ENCODE measurements at places on chromosomes 7 and 10.

GRCh38 chr7:77759294-77759889 lies 38.8 kb downstream of the TMEM60 start:
- DNase-seq = peak; percentile 53

GRCh38 chr7:23043441-23043840 lies 29.5 kb upstream of the HYCC1 start:
- no peak for DNase-seq

GRCh38 chr10:45040921-45041542 lies 40.3 kb downstream of the ZNF22 start:
- no peak for DNase-seq

DNA sequence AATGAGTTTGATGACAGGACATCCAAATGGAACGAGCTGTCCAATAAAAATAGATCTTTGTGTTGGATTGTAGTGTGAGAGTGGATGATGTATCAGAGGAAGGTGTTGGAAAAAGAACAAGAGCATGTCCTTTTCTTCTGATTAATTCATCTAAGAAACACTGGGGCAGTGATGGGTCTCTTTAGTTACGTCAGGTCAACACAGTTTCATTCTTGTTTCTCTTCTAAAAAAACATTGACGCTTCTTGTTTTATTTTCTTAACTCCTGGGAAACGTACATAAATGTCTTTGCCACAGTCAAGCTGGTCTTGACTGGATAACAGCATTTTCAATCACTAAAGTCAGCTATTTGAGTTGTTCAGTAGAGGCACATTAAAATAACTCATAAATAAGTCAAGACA lies 67.0 kb downstream of the PPP1R9A start:
- DNase-seq = no peak

DNA sequence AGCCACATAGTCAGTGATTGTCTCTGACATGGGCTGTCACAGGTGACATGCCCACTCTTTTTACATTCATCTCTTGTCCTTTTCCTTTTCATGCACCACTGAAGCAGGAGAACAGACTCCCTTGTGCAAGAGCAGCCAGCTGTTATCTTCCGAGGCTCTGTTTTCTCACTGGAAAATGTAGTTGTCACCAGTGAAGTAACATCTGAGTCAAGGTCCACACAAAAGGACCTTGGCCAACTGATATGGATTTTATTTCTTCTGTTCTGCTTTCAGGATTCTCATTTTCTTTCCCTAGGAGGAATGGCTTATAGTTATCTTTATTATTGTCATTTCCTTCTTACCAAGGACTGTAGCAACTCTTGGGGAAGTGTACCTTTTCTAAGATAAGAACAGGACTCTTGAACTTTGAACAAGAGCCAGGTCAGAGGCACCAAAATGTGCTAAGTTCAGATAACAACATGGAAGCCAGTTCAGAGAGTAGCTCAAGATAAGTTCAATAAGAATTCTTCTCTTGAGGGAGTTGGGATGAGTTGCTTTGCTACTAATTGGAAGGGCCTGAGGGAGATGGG lies 22.7 kb downstream of the AVPI1 start:
- DNase-seq = no peak

DNA sequence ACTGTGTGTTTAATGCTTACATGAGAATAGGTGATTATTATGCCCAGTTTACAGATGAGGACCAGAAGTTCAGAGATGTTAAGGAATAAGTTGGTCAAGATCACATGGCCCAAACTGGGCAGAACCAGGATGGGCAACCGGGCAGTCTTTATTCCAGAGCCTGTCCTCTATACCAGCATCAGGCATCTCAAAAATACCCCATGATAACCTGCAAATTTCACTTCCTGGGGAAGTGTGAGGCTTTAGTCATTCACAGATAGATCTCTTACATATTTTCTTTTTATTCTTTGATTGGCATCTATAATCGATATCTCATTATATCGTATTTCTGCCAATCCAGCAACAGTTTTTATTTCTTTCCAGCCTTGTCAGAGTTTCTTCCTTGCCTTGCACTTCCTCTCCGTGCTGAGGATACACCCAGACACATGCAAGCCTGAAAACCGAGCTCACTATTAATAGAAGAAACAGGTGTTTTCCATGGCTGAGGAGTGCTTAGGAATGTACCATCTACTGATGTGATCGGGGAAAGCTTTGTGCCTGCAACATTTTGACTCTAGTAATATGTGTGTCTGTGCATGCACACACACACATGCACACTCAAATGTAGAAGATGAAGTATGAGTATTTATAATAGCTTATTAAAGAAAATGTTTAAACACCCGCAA lies 82.4 kb downstream of the CREM start:
- no peak for DNase-seq

GRCh38 chr10:1107679-1108078 lies 51.5 kb downstream of the WDR37 start:
- DNase-seq = no peak

GRCh38 chr7:22181663-22182062 lies 175.3 kb downstream of the RAPGEF5 start:
- no peak for DNase-seq

- no peak for DNase-seq
Observed at GRCh38 chr7:92088266-92088665, 46.0 kb downstream of the CYP51A1 start.

DNA sequence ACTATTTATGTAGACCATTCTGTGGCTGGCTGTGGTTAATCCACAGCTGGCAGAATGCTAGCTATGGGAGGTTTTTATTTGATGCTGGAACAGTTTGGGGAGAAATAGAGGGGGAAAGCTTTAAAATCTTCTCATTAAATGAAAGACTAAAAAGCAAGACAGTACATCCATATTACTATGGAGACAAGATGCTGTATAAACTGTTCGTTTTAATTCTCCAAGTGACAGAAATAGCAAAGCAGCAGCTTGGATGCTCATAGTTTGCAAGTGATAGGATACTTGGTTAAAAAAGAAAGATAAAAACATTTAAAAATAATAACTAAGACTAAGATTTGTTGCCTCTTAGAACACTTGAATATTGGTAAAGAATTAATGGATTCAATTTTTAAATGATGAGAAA lies 304.9 kb upstream of the KAT6B start:
- DNase-seq = no peak

- no peak for DNase-seq
Observed at GRCh38 chr10:3193751-3194150, 21.2 kb upstream of the PITRM1 start.

DNA sequence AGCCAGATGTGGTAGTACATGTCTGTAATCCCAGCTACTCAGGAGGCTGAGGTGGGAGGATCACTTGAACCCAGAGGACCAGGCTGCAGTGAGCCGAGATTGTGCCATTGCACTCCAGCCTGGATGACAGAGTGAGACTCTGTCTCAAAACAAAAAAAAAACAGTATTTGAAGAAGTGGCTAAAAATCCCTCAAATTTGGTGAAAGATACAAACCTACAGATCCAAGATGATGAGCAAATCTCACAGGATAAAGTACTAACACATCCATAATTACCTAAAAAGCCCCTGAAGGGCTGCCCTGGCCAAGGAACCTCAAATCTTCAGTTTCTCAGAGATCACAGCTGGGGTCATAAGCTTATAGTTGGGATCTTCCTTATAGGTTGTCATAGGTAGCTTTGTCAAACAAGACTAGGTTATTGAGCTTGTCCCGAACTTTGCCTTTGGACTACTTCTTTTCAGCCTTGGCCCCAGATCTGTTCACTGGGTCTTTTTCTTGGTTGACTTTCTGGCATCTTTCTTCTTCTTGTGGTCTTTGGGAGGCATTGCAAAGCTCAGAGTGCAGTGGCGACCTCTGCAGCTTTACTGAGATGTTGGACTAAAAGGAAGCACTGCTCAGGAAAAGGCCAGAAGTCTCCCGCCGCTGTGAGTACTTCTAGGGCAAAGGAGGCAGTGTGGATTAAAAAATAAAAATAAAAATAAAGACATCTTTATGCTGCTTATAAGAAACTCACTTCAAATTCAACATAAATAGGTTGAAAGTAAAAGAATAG lies 28.6 kb upstream of the SAR1A start:
- DNase-seq = no peak

- no peak for DNase-seq
Observed at GRCh38 chr10:50641626-50642025, 17.9 kb upstream of the SGMS1 start.

GRCh38 chr7:151866761-151867655 lies 9.9 kb downstream of the PRKAG2 start:
- DNase-seq = no peak

GRCh38 chr7:151891182-151891581 lies 14.3 kb upstream of the PRKAG2 start:
- no peak for DNase-seq

DNA sequence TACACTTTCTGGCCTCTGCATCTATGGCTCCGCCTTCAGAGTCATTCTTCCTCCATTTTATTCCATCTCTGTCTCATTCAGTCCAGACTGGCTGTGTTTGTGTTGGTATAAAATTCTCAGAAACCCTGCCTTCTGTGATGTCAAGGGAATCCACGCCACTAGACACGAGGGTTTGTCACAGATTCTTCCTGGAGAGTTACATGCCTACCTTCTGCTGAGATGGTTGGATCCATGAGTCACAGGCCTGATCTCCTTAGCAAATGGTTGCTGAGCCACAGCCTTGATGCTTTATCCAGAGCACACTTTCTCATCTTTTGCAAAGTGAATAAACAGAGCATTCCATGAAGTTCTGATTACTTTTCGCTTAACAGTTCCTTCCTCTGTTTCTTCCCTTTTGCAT lies 35.9 kb upstream of the TSPAN33 start:
- no peak for DNase-seq

- no peak for DNase-seq
Observed at GRCh38 chr7:37385787-37386186, 62.9 kb downstream of the ELMO1 start.

GRCh38 chr10:79116801-79117723 lies 48.3 kb downstream of the ZMIZ1 start:
- no peak for DNase-seq

GRCh38 chr10:103605359-103606096 lies 112.0 kb downstream of the NEURL1 start:
- no peak for DNase-seq

GRCh38 chr10:129253865-129254179 lies 213.2 kb upstream of the MGMT start:
- DNase-seq = no peak

GRCh38 chr10:97865488-97865887 lies 15.8 kb downstream of the GOLGA7B start:
- no peak for DNase-seq

DNA sequence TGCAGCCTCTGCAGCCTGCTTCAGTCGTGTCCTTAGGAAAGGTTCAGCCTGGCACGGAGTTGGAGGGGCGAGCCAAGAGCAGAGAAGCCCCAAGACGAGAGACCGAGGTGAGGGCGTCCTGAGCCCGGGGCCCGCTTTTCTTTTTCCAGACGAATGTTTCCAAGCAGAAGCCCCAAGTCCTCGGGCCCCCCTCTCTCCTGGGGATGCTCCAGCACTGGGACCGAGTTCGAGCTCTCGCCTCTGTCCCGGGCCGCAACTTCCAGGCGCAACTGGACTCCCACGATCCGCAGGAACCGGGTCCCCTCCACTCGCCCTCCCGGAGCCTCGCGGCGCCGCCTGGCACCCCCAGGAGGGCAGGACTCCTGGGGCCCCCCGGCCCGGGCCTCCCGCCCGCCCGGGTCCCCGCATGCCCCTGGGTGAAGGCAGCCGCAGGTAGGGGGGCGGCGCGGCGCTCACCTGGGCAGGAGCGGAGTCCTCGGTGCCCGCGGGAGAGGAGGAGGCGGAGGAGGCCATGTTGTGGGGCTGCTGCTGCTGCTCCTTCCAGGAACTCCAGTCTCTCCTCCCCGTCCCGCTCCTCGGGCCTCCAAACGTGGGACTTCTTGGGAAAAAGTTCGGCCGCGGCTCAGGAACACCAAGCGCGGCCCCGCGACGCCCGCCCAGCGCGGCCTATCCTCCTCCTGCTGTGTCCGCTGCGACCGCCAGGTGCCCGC lies 45.3 kb upstream of the CDK1 start:
- DNase-seq = no peak

GRCh38 chr10:117533507-117534281 lies 8.9 kb upstream of the EMX2 start:
- DNase-seq = no peak

- DNase-seq = no peak
Observed at GRCh38 chr10:56622335-56622973, 261.4 kb upstream of the ZWINT start.

DNA sequence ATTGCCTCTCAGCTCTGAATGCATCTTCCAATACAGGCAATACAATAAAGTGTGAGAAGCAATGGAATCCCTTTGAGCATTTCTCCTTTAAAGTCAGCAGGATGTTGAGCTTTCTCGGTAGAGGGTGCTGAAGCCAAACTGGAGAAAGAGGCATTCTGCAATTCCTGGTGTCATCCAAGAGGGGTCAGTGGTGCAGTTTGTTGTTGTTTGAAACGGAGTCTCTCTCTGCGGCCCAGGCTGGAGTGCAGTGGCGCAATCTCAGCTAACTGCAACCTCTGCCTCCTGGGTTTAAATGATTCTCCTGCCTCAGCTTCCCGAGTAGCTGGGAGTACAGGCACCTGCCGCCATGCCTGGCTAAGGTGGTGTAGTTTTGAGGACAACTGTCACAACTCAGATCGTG lies 486.5 kb downstream of the CALN1 start:
- DNase-seq = no peak

GRCh38 chr10:128016423-128017060 lies 109.6 kb downstream of the PTPRE start:
- no peak for DNase-seq

- DNase-seq = no peak
Observed at GRCh38 chr10:119191881-119192280, 13.3 kb upstream of the PRDX3 start.

GRCh38 chr10:6056411-6057135 lies 5.6 kb downstream of the IL2RA start:
- DNase-seq = no peak

DNA sequence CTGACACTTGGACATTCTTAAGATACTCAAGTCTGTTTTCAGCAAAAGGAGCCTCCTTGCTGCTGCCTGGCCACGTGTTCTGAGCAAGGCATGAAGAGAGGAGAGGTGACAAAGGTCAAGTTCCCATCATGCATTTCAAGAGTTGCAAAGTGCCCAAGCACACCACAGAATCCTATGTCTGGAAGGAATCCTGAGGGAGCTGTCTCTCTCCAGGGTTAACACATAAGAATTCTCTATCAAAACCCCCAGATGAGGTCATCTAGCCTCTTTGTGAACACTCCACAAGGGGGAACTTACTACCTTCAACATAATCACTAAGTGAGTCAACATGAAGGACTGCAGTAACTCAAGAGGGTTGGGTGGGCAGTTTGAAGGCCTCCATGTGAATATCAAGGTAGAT lies 155.5 kb downstream of the RNF216 start:
- no peak for DNase-seq

DNA sequence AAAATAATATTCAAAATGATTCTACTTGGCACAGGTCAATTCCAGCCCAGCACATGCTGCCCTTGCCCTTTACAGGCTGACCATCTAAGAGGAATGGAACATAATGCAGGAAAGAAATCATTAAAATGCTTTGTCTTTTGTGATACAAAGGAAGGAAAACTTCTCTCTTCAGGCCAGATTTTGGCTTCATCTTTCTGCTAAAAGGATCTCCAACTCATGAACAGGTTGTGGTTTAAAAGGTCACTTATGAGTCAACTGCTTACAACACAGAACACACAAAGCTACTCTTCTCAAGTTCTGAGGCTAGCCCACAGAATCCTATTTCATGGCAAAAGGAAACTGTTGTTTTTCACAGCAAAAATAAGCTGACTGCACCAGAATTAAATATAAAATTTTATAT lies 197.1 kb downstream of the DOCK4 start:
- no peak for DNase-seq

Data from CD8-positive, alpha-beta T cell (primary cell).